ENCODE measurements at places on chromosomes 3 and 15.

GRCh38 chr15:85582131-85583079, 202.0 kb downstream of the AKAP13 start:
- no peak for DNase-seq

DNA sequence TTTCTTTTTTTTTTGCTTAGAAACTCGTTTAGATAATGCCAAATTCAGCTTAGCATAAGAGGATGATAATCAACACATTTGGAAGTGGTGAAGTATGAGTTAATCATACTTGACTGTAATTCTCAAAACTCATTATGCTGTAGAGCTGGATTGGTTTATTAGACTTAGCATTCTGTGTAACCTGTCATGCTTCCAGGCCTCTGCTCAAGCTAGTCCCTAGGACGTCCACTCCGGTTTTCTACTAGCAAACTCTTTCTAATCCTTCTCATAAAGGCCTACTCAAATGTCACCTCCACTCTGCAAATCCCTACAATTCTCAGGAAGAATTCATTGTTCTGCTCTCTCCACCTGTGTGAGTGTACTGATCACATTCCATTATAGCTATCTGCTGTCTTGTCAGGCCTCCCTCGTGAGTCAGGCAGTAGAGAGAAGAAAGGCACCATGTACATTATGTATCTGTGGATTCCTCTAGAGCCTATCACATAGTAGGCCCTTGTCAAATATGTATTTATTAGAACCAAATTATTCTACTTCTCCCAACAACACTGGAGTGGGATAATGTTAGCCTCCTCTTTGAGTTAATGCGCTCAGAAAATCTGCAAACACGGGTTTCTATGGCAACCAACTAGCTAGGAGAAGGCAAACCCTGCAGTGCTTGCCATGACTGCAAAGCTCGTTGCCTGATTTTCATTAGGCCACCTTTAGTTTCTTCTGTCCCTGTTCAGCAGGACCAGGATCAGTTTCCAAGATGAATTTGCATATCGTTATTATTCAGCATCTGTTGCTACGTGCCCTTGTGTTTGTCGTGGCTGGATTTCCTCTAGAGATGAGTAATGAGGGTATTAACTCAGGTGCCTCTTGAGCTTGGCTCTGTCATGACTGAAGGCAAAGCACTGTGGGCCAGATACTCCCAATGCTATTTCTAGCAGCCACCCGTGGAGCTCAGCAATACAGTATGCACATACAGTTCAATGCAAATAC, 30.7 kb downstream of the ATP13A5 start:
- no peak for DNase-seq

- peak; percentile 77 for DNase-seq
These were observed 8.4 kb downstream of the MFGE8 start for GRCh38 chr15:88904624-88905327.

- no peak for DNase-seq
These were observed 15.4 kb downstream of the ANPEP start for GRCh38 chr15:89799011-89799911.

- DNase-seq, result peak; percentile 87
These were observed 1037.0 kb upstream of the CFAP20DC start for GRCh38 chr3:60086811-60087210.

GRCh38 chr3:79954756-79955155, 187.0 kb upstream of the ROBO1 start:
- no peak for DNase-seq

GRCh38 chr15:90482124-90483011, 47.4 kb upstream of the CRTC3 start:
- DNase-seq, result peak; percentile 30

GRCh38 chr3:197378985-197379718, 80.7 kb upstream of the DLG1 start:
- no peak for DNase-seq

DNA sequence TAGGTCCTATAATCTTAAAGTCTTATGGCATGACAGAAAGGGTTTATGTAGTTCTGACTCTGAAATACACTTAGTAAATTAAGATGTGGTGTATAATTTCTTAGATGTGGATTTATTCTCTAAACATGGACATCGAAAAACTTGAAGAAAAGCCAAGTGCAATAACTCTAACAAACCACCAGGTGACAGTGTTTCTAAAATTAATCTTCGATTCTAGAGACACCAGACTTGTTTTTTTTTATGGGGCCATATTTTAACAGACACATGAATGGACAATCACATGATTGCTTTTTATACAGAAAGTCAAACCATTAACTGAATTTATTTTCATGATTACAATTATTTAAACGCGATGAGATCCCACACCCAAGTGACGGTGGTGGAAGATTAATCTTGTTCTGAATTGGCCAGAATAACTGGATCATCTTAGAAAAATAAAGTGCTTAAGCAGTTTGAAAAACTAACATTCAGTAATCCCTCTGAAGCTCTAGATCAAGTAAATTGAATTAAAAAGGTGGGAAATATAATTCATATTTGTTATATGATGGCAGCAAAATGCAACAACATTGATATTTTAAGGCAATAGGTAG, 305.1 kb downstream of the LSAMP start:
- DNase-seq, result peak; percentile 23

DNA sequence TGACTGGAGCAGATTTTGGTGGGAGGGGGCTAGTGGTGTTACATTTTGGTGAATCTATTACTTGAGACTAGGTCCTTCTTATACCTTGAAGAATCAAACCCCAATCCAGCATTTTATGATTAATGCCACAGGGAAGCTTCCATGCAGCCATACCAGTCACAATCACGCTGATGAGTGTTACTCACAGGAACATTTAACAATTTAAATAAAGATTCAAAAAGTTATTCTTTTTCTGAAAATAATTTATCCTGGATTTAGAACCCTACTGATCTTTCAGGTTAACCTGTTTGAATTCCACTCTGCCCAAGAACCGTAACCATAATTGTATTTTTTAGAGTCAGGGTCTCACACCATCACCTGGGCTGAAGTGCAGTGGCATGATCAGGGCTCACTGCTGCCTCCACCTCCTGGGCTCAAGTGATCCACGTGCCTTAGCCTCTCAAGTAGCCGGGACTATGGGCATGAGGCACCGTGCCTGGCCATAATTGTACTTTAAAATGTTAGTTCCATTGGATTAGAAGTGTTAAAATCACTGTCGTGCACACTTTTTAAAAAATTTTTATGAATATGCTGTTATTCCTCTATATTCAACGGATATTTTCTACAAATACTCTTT, 929 bp upstream of the MTMR10 start:
- DNase-seq, result no peak

GRCh38 chr15:78429477-78429876, 8.5 kb upstream of the IREB2 start:
- no peak for DNase-seq

DNA sequence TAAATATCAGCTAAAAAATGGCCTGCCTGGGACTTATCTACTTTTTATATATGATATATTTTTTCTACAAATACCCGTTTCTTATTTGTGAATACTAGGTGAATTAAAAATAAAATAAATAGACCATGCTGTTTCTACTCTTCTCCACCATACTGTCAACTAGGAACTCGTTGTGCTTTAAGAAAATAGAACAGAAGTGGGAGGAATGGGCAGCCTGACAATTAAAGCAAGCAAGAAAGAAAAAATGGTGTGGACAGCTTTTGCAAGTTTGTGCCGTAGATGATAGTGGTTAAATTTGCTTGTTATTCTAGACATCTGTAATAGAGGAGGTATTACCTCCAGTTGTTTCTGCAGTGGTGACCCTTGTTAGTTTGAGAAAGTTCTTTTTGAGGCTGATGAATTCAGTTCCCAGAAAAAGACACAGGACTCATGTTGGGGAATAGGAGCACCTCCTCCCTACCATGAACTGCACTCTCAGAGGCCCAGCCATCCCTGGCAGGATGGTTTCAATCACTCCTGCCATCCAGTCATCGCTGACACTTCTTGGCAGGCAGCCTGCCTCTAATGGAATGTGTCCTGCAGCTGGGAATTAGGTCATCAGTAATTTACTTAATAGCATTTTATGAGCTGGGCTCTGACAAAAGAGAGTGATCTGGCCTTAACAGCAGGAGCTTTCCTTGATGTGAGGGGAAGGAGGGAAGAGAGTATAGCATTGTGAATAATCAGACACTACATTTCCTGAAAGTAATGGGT, 105.0 kb upstream of the GAP43 start:
- peak; percentile 89 for DNase-seq

DNA sequence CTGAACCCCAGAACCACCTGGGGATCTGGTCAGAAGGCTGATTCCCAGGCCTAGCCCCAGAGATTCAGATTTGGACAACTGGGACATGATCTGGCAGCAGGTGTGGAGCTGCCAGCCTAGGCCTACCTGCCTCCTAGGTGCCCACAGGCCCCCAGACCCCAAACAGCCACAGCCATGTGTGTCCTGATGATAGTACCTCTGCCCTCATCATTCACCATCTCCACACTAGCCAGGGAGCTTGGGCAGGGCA, 34.7 kb downstream of the HMCES start:
- no peak for DNase-seq

Measured in urothelium cell line (cell line).